ENCODE measurements at places on chromosomes 4 and X.
A peak's percentile ranks its signal among the peaks of the same experiment; 100 is the strongest.

- peak; percentile 73 for DNase-seq
Measured at GRCh38 chr4:40702800-40703151, 47.0 kb upstream of the NSUN7 start.

GRCh38 chrX:73943693-73944562, 360.1 kb upstream of the ZCCHC13 start:
- peak; percentile 91 for DNase-seq

DNA sequence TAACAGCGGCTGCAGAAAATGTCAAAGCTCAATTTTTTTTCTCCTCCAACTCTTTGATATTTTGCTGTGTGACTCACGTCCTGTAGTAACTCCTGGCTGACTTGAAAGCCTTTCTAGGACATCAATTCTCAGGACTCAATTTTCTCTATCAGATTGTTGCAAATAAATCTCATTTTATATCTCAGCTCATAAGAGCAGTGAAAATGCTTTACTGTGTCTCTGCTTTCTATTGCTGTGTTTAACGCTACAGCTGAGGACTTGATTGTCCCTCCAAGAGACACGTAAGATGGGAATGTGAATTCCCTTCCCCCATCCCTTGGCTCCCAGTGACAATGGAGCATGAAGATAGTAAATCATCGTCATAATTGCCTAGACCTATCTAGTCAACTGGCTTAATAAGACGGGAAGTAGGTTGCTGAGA, 20.5 kb upstream of the CBR4 start:
- no peak for DNase-seq

GRCh38 chr4:91485415-91485814, 818.4 kb upstream of the GRID2 start:
- no peak for DNase-seq

- DNase-seq: no peak
Measured at GRCh38 chr4:5054532-5054931, 3.3 kb downstream of the STK32B start.

DNA sequence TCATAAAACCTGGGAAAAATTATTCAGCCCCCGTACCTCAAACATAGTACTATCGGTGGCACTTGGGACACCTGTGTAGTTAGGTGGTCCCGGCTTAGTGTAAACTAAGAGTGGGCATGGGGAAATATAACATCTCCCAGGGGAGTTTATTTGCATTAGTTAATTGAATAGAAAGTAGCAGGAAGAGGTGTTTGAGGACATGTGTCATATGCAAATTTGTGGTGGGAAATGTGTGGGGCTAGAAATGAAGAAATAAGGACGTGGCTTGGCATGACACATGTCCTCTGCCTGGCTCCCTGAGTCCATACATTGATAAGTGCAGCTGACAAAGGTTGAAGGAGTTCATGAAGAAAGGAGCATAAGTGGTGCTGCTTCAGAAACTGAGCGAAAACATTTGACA, 483.6 kb downstream of the SH2D1A start:
- DNase-seq: peak; percentile 16

- DNase-seq: no peak
Measured at GRCh38 chr4:31995943-31996901, 1276.1 kb downstream of the PCDH7 start.

DNA sequence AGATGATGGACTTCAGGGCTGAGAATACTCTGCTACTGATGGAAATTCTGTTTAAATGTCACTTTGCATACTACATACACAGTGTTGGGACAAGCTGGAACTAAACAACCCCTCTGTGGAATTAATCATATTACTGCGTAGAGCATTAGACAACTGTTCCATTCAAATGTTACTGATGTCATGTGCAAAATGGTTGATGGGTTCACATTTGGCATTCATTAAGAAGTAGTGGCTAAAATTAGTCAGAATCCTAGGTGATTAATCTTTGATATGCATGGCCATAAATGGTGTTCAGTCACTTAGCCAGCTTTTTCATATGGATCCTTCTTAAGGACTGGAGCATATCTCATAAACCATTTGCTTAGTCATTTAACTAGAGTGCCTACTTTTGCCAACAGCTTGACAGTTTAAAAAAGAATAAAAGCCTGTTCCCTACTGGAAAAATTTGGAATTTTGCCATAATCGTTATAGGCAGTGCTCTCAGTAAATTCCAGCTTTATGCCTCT, 105.2 kb downstream of the RNF150 start:
- no peak for DNase-seq

DNA sequence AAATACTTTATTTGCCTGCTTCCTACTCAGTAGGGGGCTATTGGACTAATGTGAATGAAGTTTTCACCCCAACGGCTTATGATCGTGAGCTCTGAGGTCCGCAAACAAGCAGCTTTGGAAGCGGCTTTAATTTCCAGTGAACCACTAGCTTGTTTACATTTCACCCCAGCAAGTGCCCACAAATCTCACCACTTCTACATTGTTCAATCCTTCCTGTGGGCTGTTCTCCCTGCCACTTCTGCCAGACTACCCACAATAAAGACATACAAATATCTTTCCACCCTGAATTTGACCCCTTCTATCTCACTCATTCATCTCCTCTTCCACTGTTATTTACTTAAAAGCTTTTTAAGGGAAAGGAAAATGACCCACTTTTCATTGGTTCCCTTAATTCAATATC, 98.0 kb downstream of the CDS1 start:
- no peak for DNase-seq

- peak; percentile 55 for DNase-seq
Measured at GRCh38 chrX:53682885-53683555, 3.5 kb downstream of the HUWE1 start.

DNA sequence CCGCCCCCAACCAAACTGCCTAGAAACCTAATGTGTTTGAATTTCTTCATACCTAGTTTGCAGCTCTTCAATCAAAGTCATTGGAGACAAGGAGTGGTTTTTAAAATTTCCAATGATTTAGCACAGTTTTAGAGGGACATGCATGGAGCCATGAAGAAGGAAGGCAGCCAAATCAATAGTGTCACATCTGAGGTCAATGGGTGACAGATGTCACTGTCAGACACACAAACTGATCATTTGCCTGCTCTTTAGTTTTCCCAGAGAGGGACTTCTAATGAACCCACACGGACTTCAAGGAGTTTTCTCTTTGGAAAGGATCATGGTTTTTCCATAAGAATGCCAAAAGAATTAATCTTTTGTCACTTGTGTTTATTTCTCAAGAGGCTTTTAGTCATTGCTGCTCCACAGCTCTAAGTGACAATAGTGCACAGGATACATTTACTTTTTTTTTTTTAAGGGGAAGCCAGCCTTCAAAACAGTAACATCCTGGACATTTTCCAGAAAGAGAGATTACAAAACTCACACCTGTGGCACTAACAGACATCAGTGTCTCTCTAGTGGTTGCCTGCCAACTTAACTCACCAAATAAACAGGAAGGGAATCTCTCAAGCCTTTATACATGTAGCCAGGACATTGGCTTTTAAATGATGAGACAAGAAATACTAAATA, 251.1 kb upstream of the DIAPH2 start:
- no peak for DNase-seq

DNA sequence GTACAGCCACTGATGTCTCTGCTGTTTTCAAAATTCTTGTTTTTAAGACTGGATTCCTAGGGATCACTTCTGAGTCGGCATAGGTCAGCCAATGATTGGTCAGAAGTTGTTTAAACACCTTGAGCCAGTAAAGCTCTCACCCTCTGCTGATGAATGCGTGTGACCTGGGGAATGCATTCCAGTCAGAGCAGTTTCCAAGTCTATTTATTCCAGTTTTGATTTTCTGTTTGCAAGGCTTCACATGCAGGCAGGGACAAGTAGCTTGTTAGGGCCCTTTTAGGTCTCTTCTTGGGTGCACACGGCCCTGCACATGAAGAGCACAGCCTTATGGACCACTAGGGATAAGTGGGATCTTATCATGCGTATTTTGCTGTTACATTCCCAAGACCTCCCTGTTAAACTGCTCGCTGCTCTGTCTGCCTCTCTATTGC, 47.0 kb downstream of the KLHL15 start:
- DNase-seq: no peak

DNA sequence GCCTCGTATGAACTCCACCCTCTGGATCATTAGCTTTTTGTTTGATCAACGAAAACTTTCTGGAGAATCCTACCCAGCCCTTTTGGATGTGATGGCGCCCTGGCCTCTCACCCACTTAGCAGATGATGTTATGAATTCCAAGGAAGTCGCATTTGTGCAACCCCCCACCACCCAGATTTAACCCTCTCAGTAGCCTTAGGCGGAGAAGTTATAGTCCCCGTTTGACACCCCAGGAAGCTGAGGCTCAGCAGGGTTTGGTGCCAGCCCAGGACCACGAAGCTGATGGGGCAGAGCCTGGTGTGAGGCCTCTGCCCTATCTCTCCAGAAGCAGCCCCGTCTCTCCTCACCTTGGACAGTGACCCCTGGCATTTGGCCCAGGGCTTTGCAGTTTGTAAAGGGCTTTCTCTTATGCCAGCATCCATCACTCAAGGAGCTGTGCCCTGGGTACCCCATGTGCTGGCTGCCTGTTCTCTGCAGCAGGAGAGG, 1.0 kb downstream of the WFS1 start:
- no peak for DNase-seq

DNA sequence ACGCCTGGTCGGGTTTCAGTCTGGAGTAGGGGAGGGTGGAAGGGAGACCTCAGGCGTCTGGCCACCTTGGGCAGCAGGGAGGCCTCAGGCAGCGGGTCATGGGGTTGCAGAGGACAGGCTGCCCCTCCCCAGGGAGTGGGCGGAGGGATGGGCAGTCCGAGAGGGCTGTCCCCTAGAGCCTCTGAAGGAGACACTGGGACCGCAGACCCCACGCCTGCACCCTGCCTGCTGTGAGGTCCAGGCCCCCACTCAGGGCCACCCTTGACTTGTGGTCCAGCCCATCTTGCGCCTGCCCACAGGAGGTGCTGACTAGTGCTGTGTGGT, 16.5 kb downstream of the FGFRL1 start:
- no peak for DNase-seq

DNA sequence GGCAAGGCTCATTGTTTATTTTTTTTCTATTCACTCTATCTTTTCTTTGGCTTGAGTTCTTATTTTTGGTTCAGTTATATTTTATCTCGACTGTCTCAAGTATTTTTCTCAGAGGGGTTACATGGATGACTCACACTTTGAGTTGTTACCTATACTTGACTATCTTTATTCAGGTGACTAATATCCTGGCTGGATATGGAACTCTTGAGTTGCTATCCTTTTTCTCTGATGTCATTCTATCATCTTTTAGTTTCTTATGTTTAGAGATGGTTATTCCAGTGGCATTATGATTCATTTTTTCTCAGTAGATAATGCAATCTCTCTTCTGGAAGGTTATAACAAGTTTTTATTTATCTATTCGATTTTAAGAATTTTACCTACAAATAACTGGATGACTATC, 117.9 kb downstream of the COX18 start:
- no peak for DNase-seq

DNA sequence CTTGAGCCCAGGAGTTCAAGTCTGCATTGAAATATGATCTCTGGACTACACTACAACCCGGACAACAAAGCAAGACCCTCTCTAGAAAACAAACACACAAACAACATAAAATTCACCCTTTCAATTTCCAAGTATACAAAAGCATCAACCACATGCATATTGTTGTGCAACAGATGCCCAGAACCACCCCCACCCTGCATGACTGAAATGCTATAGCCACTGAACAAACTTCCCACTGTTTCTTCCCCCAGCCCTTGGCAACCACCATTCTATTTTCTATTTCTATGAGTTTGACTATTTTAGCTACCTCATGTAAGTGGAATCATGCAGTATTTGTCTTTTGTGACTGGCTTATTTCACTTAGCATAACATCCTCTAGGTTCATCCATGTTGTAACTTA, 14.2 kb upstream of the C4orf51 start:
- DNase-seq: no peak

DNA sequence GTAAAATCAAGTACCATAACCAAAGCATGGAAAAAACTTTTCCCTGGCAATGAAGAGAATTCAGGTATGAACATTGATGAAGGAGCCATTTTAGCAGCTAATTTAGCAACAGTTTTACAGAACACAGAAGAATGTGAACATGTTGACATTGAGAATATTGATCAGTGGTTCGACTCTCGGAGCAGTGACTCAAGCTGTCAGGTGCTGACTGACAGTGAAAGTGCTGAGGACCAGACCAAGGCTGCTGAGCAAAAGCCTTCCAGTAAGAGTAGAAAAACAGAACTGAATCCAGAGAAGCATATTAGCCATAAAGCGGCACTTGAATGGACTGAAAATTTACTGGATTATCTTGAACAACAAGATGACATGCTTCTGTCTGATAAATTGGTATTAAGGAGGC, 2.8 kb downstream of the TIGD2 start:
- DNase-seq: peak; percentile 32

DNA sequence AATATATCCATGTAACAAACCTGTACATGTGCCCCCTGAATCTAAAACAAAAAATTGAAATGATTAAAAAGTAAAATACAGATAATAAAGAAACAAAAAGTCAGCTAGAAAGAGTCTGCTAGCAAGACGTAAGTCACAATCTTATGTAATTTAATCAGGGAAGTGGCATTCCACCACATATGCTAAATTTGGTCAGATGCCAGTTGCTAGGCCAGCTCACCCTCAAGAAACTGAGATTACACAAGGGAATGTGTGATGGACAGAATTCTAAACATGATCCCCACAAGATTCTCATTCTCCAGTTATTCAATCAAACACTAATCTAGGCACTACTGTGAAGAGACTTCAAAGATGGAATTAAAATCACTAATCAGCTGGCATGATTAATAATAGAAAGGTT, 689.3 kb downstream of the CENPC start:
- DNase-seq: no peak

DNA sequence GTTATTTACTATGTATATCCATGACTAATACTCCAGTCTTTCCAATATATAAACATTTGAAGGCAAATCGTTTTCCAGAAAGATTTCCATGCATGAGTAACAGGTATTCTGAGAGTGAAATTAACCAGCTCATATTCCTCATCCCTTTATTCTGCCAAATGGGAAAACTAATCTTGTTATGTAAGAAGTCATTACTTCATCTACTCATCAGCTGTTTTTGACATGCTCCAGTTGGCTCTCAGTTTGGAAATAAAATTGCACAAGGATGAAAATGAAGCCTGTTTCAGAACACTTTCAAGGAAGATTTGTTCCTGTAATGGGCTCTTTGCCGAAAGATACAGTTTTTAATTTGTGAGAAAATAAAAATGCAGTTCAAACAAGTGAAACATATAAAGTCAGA, 121.9 kb downstream of the KCTD8 start:
- no peak for DNase-seq

DNA sequence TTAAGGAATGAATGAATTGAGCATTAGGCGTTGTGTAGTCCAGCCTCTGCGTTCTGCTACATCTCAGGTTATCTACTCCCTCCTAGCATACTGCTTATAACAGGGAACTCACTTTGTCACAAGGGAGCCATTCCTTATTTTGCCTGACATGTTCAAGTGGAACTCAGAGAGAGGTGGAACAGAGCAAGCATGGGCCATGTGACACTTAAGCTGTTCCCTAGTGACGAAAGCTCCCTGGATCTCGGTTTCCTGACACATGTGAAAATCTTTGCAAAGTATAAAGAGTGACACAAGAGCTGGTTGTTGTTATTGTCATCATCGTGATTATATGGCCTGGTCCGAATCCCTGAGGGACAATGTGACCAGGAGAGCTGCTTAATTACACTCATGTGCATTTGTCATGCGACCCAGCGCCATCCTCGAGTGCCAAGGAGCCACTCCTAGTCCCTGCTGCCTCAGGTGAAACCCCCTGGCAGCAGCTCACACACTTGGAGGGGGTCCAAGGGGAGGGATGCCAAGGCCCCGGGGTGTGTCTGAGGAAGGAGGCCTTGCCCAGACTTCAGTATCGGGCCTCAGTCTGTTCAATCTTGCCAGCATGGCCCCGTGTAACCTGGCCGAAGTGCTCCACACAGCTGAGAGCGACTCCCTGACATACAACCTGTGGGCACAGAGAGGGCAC, 98.5 kb upstream of the MAP3K15 start:
- DNase-seq: no peak

GRCh38 chr4:99276417-99276816, 14.4 kb downstream of the ADH1A start:
- DNase-seq: no peak
